ENCODE measurements at places on chromosomes 12 and 14. TPM values are rescaled to one million over a fixed set of nuclear protein-coding genes. Genes with fewer than 3 reads are reported as not detected.

Gene MAP3K9
- total RNA-seq = 0.26 TPM

Gene ACSS3
- total RNA-seq = 0.93 TPM

Gene VTI1B
- total RNA-seq = 160 TPM

Gene KRT74
- not detected for total RNA-seq

Gene SERPINA1
- 0.07 TPM for total RNA-seq

Gene ADCY6
- total RNA-seq = 31.5 TPM

Gene TXNDC16
- total RNA-seq = 1.3 TPM

Gene MYF5
- not detected for total RNA-seq

Gene SRRM4
- total RNA-seq = not detected

Gene ENDOU
- not detected for total RNA-seq

Gene SYNE3
- total RNA-seq = 15.6 TPM

Gene RASAL1
- total RNA-seq = not detected

Gene ITGA7
- 1.7 TPM for total RNA-seq

Gene TAS2R42
- not detected for total RNA-seq

Gene DLK1
- not detected for total RNA-seq

DNA sequence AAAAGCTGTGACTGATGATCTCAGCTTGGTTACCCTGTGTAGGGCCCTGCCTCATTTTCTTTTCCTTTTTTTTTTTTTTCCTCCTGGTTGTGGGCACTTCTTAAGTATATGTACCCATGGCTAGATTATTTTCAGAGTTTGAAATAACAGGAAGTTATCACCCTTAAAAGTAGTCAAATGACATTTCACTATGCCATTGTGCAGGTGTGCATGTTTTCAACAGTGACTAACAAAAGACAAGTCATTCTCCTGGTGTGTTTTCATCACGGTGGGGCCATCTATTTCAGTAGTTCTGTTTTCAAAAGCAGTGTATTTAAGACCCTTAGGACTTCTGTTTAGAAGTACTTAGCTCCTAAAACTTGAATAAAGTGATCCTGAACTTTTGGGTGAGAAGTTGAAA lies 15.0 kb downstream of the GABARAPL1 start:
- no peak for DNase-seq

- no peak for DNase-seq
Measured at GRCh38 chr12:129606239-129606638, 297.6 kb downstream of the TMEM132D start.

DNA sequence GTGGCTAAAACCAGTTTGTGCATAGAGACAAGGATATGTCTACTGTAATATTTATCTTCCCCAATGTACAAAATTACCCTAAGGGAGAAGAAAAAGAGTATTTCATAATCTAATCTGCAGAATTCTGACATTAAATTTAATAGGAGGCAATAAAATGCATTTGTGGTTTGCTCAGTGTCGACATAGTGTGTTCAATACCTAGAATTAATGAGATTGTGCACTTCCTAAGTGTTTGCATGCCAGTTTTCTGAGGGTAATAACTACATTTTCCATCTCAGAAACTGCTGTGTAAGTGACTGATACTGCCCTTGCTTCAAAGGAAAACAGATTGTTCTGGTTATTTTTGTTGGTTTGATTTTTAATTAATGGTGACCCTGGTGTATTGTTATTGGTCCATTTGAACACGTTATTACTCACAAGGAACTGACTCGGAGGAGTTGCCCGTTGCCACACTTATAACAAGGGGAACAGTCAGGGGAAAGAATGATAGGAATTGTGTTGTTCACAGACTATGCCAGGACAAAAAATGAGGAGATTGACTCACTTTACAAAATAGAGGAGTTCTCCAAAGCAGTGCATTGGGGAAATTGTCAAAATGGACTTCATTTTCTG lies 960.3 kb upstream of the TMEM132C start:
- DNase-seq = peak; percentile 72

DNA sequence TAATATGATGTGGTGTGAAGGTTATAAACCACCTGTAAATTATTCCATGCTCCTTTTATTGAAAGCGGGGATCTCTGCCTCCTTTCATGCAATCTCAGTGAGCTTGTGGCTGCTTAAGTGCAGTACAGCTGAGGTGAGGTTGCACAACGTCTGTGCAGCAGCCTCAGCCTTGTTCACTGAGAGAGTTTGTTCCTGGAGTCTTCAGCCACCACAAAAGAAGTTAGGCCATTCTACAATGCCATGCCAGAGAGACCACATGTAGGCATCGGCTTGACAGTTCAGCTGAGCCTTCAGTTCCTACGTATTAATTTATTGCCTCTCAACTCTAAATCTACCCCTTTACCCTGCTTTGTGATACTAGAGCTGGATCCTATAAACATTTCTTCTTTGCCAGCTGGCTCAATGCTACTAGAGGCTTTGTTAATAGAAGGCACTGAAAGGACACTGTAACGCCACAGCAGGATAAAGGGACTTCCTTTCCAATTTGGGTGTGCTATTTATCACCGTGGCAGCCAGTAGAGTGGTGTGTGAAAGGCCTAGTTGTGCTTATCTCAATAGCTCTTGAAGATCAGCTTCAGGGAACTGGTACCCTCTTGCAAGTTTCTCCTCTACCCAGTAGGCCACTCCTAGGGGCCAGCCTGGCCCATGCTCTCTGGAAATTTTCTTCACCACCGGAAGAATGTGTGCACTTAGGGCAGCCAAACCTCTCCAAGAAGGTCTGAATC lies 337.7 kb downstream of the IPO8 start:
- DNase-seq = no peak

GRCh38 chr12:121570467-121571283 lies 10.1 kb downstream of the KDM2B start:
- DNase-seq = peak; percentile 10

- DNase-seq = no peak
Measured at GRCh38 chr12:96397756-96398423, 2.3 kb downstream of the CDK17 start.

- no peak for DNase-seq
Measured at GRCh38 chr14:23365732-23366425, 907 bp upstream of the EFS start.

- DNase-seq = peak; percentile 92
Measured at GRCh38 chr12:63918800-63919300, 74.3 kb downstream of the SRGAP1 start.

GRCh38 chr12:92718483-92718990 lies 15.7 kb downstream of the PLEKHG7 start:
- no peak for DNase-seq

GRCh38 chr14:23551266-23552028 lies at the start of gene ZFHX2:
TSS of gene ZFHX2 (minus strand) at chr14:23551765. CDS start at chr14:23535325, 16,440 bp downstream.
- peak; percentile 26 for DNase-seq

DNA sequence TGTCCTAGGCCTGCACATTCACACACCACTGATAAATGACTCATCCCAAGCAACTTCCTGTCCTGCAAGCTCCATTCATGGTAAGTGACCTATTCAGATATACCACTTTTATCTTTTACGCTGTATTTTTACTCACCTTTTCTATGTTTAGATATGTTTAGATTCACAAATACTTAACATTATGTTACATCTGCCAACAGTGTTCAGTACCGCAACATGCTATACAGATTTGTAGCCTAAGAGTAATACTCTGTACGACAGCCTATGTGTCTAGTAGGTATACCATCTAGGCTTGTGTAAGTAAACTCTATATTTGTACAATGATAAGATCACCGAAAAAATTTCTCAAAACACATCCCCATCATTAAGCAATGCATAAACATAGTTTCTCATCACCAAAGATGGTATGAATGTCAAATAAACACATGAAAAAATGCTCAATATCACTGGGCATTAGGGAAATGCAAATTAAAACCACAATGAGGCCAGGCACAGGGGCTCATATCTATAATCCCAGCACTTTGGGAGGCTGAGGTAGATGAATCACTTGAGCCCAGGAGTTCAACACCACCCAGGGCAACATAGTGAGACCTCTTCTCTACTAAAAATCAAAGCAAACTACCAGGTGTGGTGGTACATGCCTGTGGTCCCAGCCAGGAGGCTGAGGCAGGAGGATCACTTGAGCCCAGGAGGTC lies 20.7 kb downstream of the ATXN2 start:
- DNase-seq = peak; percentile 86

GRCh38 chr12:40439771-40440492 lies 215.1 kb downstream of the LRRK2 start:
- no peak for DNase-seq

- no peak for DNase-seq
Measured at GRCh38 chr12:103462675-103463074, 33.1 kb downstream of the C12orf42 start.

DNA sequence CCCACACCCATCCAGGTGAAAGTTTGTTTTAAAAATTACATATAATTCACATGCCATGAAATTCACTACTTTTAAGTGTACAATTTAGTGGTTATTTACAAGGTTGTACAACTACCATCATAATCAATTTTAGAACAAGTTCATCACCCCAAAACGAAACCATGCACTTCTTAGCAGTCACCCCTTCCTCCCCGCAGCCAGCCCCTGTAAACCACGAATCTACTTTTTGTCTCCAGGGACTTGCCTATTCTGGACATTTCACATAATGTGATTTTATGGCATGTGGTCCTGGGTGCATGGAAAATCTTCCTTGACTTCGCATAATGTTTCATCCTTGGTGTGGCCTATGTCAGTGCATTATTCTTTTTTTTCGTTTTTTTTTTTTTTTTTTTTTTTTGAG lies 19.2 kb upstream of the TRAF3 start:
- DNase-seq = no peak

GRCh38 chr12:49582850-49583249 lies 14.9 kb upstream of the MCRS1 start:
- DNase-seq = no peak

DNA sequence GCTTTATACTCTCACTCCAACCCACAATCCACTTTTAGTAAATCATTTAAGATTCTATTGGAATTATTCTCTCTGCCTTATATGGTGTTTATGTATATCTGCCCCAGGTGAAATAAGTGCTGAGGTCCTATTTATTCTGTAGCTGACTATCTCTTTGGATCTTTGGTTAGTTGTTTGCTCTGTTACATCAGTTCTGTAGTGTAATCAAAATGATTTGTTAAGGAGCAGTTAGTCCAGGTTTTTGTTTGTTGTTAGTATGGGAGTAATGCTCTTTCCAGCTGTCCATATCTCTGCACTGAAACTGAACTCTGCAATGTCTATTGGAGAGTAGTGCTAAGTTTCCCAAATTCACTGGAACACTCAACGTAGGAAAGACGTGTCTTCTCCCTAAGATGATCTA lies 615.8 kb downstream of the SNAPC1 start:
- DNase-seq = no peak

GRCh38 chr14:63299351-63300110 lies 19.2 kb downstream of the GPHB5 start:
- DNase-seq = no peak

GRCh38 chr14:63214417-63215196 lies 10.4 kb downstream of the RHOJ start:
- no peak for DNase-seq

GRCh38 chr12:84361651-84362551 lies 550.7 kb downstream of the SLC6A15 start:
- DNase-seq = no peak

GRCh38 chr14:75344411-75344810 lies 65.8 kb downstream of the FOS start:
- DNase-seq = no peak
